Cerebellar nuclear complex (tissue), 1 donor: ENCODE measurements at places on chromosomes 16 and 17.

DNA sequence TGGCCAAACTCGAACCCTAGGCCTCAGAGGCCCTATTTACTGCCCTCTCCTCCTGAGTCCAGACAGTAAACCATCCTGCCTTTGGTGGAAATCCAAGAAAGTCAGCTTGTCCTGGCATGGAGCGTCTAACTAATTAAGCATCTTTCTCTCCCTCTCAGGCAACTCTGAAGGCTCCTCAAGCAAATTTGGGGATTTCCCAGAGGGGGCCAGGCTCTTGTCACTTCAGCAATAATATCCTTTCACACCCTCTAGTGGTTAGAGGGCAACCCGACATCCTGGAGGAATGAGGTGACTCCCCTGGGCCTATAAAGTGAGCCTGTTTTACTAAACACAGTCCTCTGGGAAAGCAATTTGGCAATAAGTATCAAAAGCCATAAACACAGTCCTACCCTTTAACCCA, 60.4 kb downstream of the NOG start:
- DNase-seq = no peak

DNA sequence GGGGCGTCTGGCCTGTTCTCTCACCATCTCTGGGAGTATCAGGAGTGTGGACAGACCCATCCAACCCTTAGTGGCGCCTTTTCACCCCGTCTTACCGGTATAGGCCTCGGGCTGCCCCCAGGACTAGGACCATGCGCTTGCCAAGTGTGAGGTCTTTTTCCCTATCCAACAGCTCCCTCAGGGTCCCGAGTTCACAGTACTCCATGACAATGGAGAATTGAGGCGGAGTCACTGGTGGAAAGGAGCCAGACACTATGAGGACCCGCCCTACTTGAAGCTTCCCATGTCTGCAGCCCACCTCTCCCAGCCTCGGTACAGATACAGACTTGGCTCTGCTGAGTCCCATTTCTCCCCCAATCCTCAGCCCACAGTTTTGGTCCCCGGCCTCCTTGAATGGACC, 15.9 kb upstream of the RFWD3 start:
- no peak for DNase-seq

DNA sequence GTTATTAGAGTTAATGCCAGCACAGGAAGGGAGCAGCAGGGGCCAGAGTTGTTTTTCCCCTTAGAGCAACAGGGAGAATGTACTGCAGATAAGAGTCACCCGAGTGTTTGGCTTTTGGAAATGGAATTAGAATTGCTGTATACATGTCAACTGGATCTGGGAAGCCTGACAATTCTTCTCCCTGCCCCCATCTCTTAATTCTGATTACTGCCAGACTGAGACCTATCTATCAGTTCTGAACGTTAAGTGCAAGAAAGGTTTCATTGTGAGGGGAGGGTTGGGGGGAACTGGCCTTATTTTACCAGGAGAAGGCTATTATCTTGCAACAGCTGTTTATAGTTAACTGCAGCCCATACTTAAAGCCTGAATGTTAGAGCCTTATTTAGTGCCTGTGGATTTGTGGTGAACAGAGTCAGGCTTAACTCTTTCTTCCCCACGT, 424.5 kb upstream of the CDH11 start:
- DNase-seq = no peak

DNA sequence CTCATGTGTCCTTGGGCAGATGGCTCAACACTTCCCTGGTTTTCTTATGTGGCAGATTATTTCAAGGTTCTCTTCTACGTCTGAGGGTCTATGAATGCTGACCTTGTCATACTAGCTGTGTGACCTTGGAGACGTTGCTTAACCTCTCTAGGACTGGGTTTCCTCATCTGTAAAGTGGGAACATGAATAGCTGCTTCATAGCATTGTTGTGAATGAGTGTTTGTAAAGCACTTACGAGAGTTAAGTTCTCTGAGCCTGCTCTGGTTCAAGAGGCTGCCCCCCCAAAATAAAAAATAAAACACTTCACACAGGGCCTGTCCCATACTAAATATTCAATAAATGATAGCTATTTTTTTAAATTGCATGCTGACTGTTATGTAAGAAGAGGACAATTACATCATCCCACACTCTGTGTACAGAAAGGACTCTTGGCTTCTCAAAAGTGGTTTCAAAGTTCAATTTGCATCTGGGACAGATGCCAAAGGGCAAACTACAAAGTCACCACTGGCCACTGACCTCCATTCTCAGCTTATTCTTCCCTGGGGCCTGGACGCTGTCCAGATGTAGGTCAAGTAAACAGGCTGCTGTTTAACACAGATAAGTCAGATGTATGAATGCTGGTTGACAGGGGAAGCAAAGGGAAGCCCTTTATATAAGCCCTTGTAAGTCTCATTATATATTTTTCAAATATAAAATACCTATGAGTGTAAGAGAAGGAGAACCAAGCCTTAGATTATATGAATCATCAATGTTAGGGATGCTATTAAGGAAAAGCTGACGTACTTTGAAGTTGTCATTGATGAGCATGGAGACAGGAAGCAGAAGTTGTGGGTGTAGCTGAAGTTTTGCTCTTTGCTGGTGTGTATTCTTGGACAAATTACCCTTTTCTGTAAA, 15.4 kb upstream of the NDEL1 start:
- DNase-seq = no peak

GRCh38 chr17:64607862-64608565, 54.1 kb downstream of the SMURF2 start:
- DNase-seq = no peak

- DNase-seq = no peak
These were observed at the start of gene WNT3 for GRCh38 chr17:46818316-46818928. TSS of gene WNT3 (minus strand) at chr17:46818692. CDS start at chr17:46818597, 95 bp downstream.

GRCh38 chr17:45241328-45242028, 19.8 kb downstream of the FMNL1 start:
- no peak for DNase-seq

DNA sequence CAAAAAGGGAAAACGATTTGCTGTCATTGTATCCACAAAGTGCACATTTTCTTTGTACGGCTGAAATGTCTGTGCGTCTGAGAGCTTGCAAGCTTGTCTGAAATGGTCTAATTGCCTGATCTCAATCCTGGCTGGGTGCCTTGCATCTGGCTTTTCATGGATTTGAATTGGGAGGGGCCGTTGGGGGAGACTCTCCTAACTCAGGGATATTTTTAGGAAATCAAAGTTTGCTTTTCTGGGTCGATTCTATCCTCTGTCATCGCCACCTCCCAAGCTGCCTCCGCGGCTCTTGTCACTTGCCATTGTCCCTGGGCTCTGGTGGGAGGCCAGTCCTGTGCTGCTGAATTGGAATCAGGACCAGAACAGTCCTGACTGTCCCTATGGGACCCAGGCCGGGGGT, 33.3 kb upstream of the MGAT5B start:
- no peak for DNase-seq

DNA sequence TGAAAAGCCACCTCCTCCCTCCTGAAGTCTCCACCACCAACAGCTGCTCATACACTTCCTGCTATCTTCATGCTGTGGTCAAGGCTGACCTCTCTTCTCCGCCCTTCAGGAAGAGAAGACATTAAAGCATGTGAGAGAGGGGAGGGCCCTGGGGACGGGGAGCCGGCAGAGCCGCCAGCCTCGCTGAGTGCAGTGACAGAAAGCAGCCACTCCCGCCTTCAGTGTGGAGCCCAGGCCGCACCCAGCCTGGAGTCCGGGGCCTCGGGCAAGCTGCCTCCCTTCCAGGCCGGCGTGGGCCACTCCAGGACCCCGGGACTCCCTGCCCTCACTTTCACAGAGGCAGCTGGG, 94.7 kb upstream of the TNRC6C start:
- DNase-seq = no peak

DNA sequence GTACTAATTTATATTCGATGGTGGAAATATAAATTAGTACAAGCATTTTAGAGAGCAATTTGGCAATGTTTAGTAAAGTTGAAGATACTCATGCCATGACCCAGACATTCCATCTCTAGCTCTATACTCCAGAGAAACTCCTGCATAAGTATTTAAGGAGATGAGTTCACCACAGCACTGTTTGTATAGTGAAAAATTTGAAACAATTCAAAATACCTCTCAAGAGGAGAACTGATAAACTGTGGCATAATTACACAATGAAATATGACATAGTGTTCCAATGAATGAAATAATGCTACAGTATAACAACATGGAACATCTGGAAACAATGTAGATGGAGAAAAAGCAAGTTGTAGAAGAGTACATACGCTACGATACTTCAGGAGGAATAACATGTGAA, 48.6 kb upstream of the IRX3 start:
- no peak for DNase-seq

DNA sequence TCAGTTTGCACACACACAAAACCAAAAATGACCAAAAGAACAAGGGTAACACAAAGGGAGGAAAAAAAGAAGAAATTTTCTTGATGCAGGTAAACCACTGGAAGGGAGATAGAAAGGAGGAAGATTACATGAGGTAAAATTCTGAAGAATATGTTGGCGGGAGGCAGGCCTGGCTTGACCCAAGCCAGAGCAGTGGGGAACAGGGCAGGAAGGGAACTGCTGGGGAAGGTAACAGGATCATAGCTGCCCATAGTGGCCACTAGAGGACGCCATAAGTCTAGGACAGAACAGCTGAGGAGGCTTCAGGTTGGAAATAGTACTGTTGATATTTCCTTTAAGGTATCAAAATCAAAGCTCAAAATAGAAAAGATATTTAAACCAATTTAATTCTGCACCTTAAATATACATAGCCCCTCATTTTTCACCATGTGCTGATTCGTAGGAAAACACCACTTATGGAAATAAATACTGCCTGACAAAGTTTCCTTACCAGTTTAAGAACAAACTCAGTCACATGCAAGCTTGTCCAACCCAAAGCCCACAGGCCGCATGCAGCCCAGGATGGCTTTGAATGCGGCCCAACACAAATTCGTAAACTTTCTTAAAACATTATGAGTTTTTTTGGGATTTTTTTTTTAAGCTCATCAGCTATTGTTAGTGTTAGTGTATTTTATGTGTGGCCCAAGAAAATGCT, 15.5 kb downstream of the VPS35 start:
- no peak for DNase-seq

DNA sequence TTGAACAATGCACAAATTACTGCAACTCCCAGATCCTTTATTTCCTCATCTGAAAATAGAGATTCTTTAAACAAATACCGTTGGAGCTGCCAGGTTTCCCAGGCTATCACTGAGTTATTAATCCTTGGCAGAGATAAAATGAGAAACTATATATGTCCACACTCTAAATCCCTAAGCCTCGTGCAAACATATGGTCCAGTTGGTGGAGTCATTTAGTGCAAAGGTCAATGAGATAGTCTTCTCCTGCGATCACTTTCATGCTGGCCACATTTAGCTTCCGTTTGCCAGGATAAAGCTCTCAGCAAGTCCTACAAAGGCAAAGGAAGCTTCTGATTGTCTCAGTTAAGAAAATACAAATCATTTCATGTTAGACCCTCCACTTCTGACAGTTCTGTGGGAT, 11.0 kb downstream of the GRIN2A start:
- no peak for DNase-seq

DNA sequence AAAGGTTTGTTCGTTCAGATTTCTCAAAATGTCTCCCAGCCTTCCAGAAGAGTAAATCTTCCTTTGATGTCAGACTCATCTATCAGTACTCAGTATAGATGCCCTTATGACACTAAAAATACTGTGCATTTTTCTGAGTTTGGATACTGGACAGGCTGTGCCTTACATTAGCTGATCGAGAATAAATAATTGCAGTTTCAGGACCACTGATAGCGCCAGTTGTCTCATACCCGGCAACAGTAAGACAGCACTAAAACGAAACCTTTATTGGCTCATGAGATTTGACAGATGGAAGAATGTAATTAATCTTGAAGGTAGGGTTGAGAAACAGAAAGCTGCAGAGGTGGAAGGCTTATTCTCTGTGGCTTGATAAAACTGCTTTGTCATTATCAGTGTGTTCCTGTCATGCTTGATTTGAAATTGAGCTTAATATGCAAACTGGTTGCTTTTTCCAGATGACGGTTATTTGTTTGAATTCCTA, 1.2 kb downstream of the ATP6V0A1 start:
- no peak for DNase-seq

DNA sequence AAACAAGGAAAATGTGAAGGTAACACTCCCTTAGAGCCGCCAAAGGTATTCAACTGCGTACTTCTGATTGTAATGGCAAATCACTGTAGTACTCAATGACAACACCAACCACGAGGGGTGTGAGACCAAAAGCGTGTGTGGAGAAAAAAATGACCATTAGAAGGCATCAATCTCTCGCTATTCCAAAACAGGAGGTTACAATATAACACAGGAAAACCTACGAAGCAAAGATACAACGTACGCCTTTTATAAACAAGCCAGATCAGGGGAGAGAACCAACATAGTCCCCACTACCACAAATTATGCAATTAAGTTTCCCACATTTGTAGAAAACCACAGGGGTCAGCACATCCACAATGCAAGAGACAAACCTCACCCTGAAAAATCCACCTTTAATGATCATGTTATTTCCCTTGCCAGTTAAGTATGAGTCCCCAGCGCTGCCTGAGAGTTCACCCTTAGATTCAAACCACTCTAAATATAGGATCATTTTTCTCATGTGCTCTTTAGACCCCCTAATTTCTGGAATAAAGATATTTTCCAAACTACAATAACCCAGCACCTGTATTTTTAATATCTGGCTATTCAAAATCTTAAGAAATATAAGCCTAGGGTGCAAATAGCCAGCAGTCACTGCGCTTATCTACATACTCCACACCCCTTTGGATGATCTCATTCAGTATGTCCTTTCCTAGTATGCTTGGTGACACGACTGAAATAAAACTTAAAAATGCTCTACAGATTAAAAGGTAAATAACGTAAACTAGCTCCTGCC, 12.4 kb downstream of the TEX14 start:
- DNase-seq = no peak

DNA sequence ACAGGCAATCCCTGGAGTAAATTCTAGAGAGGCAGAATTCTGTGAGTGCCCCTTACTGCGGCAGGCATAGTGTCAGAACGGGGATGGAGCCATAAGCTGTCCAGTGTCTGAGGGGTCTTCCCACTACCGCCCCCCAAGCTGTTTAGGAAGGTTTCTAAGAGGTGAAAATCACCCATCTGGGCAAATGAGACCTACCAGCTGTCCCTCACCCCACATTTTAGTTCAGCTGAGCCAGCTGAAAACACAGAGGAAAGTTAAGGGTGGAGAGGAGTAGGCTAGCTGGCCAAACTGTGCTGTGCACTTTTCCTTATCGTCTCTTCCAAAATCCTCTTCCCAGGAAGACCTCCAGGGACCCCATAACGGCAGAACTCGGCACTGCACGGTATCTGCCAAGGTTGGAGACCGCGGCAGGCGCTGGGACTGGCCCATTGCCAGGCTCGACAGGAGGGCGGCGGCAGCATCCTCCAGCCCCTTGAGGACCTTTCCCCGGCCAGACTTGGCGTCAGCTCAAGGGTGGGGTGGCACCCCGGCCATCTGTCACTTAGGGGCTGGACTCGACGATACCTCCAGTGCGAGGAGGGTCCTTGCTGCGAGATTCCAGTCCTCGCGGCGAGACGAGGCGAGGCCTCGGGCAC, 955 bp downstream of the ACLY start:
- DNase-seq = no peak

- DNase-seq = no peak
These were observed 30.8 kb downstream of the HLF start for GRCh38 chr17:55295411-55296170.

DNA sequence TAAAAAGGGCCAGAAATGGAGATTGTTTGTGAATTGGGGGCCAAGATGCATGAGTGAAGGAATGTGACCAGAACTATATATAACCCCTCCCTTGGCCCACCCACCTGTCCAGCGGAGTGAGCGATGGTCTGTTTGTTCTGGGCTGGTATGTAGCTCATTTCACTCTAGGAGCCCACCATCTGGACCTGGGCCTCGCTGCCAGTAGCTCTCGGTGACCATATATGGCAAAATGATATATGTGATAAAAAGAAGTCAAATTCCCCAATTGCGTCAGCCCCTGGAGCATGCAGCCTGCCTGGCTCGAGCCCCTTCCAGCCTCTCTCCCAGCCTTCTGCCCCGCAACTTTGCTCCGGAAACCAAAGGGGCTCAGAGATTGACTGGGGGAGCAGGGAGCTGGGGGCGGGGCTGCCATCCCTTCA, 47.3 kb downstream of the CCDC42 start:
- no peak for DNase-seq
